ENCODE measurements at places on chromosomes 5 and 9.

GRCh38 chr5:139312075-139312474 is 18.5 kb downstream of the MATR3 start:
- no peak for DNase-seq

DNA sequence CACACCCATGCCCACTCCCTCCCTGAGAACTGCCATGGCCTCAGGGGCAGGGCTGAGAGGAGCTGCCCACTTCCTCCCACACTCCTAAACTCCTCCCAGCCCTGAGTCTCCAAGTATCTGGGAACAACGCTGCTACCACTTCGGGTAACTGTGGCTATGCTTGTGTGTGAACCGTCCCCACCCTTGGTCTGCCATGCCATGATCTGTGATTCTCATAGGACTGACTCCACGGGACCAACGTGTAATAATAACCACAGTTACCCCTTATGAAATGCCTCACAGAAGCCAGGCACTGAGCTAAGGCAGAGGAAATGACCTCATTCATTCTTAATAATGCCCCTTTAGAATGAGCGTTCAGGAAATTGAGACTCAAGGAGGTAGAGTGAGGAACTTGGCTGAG is 103.9 kb upstream of the SMIM23 start:
- DNase-seq: no peak

DNA sequence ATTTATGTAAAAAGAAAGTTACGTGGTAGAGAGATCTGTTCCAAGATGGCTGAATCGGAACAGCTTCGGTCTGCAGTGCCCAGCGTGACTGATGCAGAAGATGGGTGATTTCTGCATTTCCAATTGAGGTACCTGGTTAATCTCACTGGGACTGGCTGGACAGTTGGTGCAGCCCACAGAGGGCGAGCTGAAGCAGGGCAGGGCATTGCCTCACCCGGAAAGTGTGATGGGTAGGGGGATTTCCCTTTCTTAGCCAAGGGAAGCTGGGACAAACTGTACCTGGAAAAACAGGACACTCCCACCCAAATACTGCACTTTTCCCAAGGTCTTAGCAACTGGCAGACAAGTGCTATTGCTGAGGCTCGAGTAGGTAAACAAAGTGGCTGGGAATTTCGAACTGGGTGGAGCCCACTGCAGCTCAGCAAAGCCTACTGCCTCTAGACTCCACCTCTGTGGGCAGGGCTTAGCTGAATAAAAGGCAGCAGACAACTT is 13.1 kb upstream of the HSD17B4 start:
- DNase-seq: no peak

- DNase-seq: no peak
Observed at GRCh38 chr5:129271308-129271707, 176.8 kb downstream of the ISOC1 start.

GRCh38 chr5:170491479-170491878 is 12.3 kb upstream of the KCNIP1 start:
- DNase-seq: no peak

DNA sequence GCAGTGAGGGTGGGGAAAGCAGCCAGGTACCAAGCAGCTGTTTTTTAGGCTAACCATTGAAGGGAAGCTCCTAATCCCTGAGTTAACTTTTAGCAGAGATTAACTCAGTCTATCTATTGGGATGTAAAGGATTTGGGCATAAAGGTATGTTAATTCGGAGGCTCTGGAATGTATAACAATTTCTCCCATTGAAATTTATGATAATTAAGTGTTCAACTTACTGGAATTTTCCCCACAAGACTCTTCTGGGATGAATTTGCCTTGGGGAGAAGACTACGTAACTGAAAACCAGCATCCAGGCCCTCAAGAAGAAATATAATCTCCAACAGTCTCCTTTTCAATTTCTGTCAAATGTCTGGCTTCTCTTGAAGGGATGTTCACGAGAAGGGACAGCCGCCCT is 23.6 kb downstream of the ZFP62 start:
- DNase-seq: no peak

DNA sequence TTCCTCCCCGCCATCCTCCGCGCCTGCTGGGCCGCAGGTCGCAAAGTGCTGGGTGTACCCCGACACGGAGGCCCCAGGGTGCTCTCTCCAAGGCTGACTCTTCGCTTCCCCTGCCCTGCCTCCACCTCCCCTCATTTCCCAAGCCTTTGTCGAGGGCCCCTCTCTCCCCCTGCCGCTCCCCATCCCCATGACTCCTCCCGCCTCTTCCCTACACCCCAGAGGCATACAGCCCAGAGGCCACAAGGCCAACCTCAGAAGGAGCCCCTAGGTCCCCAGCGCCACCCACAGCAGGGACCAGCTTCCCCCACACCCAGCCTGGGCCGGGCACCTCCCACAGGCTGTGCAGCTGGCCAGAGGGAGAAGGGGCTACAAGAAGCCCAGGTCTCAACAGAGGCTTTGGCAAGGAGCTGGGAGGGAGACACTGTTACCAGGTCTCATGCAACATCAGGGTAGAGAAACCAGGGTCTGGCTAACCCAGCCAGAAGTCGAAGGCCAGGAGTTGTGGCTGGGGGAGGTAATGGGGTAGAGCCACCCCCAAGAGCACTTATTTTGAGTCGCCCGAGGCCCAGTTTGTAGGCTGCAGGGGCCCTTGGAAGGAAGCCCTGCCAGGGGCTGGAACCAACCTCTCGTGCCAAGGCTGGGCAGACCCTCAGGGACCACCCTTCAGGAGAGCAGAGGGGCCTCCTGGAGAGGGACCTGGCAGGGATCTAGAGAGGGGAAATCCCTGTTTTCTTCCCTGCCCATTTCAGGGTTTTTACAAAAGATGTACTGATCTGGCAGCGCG is 24.5 kb upstream of the SARDH start:
- DNase-seq: no peak

DNA sequence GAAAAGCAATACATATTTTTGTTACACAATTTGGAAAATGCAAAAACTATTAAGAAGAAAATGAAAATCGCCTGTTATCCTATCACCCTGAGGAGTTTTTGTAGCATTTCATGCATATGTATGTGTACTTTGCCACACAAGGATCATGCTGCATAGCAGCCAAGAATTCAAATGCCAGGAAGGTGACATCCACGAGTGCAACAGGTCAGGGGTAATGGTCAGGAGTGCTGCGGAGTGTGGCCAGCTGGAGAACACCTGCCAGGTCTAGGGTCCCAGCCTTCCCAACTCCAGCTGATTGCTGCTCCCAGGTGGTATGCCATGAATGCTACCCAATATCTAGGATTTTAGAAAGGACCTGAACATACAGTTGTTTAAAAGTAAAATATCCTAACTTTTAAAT is 617.1 kb downstream of the PRELID2 start:
- DNase-seq: no peak

GRCh38 chr5:158619083-158619788 is 480.5 kb downstream of the EBF1 start:
- DNase-seq: no peak

- DNase-seq: no peak
Observed at GRCh38 chr9:14526504-14526903, 166.7 kb downstream of the ZDHHC21 start.

GRCh38 chr5:89735082-89735481 is 674.5 kb downstream of the CETN3 start:
- DNase-seq: no peak

DNA sequence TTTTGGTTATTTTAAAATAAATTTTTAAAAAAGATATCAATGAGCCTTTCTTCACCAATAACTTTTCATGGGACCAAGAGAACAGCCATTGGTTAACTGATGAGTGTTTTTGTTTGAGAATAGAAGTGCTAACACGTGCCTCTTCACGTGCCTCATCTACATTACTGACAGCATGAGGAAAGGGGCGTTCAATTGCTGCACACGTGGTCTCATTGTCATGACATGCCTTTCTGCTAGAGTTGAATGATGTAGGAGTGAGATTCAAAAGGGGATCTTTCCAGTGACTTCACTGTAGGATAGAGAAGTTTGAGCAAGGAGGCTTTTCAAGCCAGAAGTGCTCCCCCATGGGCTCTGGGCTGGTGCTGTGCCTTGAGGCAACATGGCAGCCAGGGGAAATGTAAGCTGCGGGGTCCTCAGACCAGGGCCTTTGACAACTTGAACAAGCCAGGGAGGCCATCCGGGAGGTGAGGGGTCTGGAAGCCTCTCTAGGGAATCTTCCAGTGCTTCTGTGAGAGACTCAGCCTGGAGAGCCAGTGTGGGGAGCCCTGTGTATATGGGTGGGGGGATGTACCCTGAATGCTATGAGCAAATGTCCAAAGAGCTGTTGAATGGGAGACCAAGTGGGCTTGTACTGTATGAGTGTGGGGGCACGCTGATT is 51.2 kb upstream of the FSTL4 start:
- DNase-seq: no peak

GRCh38 chr5:91307048-91307447 is 76.1 kb downstream of the ARRDC3 start:
- DNase-seq: no peak

- no peak for DNase-seq
Observed at GRCh38 chr5:170308686-170309085, 11.1 kb upstream of the LCP2 start.

GRCh38 chr9:124860582-124861341 is 995 bp downstream of the RPL35 start:
- DNase-seq: no peak

GRCh38 chr9:137648396-137648795 is 29.6 kb downstream of the EHMT1 start:
- no peak for DNase-seq

- DNase-seq: no peak
Observed at GRCh38 chr5:89457411-89458331, 574.7 kb upstream of the MEF2C start.

- DNase-seq: no peak
Observed at GRCh38 chr5:35416217-35416988, 186.1 kb upstream of the PRLR start.

DNA sequence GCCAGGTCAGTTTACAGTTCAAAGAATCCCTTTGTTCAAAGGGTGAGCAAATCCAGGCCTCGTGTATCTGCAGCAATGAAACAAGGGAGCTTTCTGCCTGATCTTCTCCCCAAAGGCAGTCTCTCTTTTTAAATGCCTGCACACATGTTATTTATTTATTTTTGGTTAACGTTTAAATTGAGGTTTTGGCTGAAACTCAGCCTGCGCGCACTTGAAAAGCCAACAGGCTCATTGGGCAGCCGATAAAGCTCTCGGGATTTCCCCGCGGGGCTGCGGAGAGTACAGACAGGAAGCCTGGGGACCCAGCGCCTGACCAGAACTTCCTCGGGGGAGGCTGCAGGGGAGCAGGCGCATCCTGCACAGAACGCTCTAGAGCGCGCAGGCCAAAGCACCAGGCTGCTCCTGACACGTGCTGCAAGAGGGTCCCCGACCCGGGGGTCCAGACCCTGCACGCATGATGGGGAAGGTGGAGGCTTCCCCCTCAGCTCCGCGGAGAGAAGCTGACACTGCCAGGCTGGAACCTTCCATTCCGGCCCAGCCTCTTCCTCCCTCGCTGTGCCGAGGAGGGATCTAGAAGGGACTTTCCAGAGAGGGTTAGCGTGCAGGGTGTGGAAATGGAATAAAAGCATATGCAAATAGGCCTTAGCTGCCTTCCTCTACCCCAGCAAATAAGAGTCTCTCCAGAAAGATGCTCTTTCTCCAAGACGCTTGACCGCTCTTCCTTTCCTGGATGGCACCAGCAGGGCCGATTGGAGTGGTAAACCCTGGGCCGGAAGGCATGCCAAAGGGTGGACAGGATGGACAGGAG is 46.1 kb downstream of the PTTG1 start:
- peak; percentile 17 for DNase-seq

DNA sequence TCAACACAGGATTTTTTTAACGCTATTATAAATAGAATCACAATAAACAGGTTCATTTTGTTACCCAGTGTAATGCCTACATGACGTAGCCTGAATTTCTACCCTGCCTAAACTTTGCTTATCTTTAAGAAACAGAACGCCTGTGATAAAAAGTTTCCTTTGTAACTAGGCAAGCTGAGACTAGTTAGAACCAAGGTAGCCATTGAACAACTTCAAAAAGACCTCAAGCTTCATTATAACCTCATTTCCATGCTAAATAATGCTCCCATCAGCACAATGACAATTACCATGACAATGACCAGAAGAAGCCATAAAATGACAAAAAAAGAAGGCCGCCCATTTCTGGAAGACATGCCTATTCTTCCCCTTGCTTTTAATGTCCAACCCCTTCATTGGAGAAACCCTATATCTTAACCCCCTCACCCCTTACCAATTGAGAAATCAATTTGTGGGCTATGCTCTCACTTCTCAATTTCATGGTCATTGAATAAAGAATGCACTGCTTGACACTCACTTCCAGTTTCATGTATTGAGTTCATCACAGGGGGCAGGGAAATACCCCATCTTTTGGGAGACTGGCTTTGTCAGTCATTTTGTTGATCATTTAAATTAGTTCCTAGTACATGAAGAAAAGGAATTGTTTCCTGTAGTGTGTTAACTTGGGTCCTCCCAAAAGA is 276.8 kb downstream of the MCTP1 start:
- DNase-seq: no peak

- no peak for DNase-seq
Observed at GRCh38 chr5:114948363-114948762, 221.3 kb downstream of the TRIM36 start.

DNA sequence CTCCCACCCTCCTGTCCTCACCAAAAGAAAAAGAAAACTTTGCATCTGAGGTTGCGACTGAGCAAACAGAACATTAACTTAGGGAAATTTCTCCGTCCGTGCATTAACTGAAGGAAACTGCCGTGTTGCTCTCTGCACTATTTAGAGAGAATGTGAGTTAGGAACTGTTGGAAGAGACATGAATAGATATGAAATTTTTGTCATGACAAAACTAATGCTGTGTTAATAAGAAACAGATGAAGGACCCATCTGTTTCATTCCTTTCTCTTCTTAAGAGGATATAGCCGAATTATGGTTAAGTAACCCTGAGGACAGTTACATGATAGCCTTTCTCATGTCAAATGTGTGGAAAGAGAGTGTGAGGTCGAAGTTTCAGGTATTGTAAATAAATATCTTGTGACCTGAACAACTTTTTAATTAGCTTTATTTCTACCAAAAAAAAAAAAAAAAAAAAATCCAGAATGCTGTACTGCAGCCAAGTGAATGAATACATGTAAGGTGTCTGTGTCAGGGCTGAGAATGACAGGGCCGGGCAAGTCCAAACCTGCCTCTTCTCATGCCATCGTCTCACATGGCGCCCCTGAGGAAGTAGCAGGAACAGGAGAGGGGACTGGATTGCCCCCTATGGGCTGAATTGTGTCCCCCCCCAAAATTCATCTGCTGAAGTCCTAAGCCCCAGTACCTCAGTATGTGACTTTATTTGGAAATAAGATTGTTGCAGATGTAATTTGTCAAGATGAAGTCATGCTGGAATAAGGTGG is 35.6 kb upstream of the ANKRD33B start:
- no peak for DNase-seq

GRCh38 chr5:139374909-139375308 is 8.2 kb downstream of the SLC23A1 start:
- DNase-seq: no peak

- DNase-seq: peak; percentile 21
Observed at GRCh38 chr9:114592356-114592755, 4.8 kb downstream of the ATP6V1G1 start.

GRCh38 chr5:64811050-64811640 is 42.4 kb downstream of the CWC27 start:
- DNase-seq: no peak

GRCh38 chr5:152151940-152152339 is 227.3 kb upstream of the GLRA1 start:
- no peak for DNase-seq

- no peak for DNase-seq
Observed at GRCh38 chr9:119252671-119253299, 116.5 kb downstream of the BRINP1 start.
